ENCODE measurements at places on chromosomes 16 and 17.
A peak's percentile ranks its signal among the peaks of the same experiment; 100 is the strongest.

- DNase-seq, result no peak
These were observed 26.3 kb downstream of the CENPV start for GRCh38 chr17:16327018-16327417.

DNA sequence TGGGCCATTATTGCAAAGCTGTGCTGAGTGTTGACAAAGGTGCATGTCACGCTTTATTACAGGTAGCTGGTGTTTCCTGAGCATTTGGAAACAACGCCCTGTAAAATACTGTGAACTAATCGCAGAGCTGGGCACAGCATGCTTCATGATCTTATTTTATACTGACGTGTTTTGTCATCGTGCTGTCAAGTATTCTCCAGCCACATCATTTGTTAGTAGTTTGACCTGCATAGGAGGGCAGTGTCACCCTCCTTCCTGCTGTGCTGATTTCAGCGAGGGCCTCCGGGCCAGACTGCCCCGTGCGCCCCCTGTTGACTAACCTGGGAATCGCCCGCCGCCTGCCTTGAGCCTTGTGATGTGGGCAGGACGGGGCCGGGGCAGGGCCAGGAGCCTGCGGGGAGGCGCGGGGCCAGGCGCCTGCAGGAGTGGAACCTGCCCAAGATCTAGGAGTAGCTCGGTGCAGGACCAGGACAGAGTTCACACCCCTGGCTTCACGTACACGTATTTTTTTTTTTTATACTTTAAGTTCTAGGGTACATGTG is 820.7 kb downstream of the KCNJ18 start:
- no peak for DNase-seq

GRCh38 chr17:46823657-46824056 is 5.2 kb upstream of the WNT3 start:
- no peak for DNase-seq

DNA sequence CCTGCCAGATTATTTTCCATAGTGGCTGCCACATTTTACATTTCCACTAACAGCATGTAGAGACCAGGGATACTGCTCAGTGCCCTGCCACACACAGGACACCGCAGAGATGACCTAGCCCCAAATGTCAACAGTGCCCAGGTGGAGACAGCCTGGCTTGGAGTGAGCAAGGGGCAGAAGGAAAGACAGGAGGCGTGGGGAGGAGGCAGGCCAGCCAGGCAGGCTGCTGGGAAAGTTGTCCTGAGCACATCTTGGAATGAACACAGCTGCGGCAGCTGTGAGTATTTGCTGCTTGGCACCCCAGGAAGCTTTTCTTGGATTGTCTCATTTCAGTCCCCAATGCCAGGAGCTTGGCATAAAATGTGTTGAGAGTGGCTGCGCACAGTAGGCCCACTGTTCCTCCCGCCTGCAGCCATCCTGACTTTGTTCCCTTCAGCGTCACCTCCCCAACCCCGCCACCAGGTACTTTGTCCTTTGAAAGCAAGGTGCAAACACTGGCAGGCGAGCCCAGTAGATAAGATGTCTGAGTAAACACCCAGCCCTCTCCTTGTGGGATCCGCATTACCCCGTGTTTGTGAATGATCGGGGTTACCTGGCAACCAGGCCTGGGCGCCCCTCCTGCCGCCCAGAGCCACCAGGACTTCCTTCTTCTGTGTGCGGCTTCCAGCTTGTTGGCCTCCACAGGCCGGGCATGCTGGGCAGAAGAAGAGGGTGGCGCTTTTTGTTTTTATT is 114.0 kb downstream of the CMIP start:
- peak; percentile 16 for DNase-seq

DNA sequence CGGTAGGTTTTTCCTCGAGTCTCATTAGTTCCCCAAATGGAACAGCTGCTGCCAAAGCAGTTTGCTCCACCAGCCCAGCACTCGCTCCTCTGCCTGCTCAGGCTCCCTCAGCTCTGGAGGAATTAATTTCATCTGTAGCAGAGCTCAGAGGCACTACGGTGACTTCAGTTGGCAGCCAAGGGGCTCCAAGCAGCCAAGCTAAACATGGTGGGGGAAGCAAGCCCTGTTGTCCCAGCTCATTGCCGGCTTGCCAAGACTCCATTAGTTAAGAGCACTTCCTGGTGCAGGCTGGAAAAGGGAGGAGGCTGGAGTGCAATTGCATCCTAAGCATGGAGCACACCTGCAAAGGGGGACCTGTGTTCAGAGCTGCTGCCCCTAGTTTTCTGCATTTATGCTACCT is 78.7 kb upstream of the GPRC5B start:
- no peak for DNase-seq

- DNase-seq, result peak; percentile 23
These were observed 1.3 kb upstream of the HERPUD1 start for GRCh38 chr16:56930486-56931270.

GRCh38 chr16:660459-661183 is 7.3 kb upstream of the RHOT2 start:
- DNase-seq, result peak; percentile 81

DNA sequence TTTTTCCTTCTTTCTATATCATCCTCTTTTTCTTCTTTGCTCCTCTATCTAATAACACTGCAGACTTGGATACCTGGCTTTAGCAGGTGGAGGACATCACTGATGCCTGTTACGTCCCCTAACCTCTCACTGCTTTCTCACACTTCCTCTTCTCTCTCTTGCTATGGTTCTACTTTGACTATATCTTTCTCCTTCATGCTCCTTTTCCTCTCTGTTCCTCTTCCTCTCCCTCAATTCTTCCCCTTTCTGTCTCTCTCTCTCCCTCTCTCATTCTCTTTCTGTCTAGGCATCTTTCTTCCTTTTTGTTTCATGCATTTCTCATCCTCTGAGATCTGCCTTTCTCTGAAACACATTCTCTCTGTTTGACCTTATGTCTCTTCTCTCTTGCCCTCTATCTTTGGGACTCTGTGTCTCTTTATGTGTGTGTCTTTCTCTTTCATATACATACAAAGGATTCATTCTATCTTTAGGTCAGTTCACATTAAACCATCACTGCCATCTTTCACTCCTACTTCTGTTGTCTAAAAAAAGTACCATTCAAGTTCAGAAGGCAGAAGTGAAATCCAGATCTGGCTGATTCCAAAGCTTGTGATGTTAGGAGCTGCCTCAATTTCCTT is 353.7 kb downstream of the SHISA9 start:
- no peak for DNase-seq

DNA sequence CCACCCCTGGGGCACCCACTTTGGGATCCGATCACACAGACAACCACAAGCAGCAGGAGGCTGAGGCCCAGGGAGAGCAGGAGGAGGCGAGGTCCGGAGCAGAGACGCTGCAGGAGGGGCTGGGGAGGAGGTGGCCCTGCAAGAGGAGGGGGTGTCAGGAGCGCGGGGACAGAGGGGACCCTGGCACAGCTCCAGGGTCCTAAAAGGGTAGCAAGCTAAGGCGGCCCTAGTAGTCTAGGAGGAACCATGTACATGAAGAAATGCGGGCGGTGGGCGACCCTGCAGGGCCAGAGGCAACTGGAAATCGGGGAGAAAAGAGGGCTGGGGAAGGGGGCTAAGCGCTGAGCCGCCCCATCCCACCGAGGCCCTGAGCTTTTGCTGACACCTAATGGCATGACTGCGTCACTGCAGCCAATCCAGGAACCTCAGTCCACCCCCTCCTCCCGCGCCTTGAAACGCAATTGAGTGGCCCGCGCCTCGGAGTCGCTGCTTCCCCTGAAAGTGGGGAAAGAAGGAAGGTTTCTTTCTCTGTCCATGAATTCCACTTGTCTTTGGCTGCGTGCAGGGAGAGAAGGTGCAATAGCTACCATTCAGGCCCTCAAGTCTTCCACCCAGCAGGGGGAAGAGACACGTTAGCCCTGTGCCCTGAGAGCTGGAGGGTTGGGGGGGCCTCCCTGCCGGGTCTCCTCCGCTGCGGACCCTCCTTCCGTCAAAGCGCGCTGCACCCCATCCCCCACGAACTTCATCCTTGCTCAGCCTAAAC is 1.8 kb downstream of the ASGR1 start:
- no peak for DNase-seq

- DNase-seq, result no peak
These were observed 23.1 kb downstream of the CREBBP start for GRCh38 chr16:3857189-3858043.

DNA sequence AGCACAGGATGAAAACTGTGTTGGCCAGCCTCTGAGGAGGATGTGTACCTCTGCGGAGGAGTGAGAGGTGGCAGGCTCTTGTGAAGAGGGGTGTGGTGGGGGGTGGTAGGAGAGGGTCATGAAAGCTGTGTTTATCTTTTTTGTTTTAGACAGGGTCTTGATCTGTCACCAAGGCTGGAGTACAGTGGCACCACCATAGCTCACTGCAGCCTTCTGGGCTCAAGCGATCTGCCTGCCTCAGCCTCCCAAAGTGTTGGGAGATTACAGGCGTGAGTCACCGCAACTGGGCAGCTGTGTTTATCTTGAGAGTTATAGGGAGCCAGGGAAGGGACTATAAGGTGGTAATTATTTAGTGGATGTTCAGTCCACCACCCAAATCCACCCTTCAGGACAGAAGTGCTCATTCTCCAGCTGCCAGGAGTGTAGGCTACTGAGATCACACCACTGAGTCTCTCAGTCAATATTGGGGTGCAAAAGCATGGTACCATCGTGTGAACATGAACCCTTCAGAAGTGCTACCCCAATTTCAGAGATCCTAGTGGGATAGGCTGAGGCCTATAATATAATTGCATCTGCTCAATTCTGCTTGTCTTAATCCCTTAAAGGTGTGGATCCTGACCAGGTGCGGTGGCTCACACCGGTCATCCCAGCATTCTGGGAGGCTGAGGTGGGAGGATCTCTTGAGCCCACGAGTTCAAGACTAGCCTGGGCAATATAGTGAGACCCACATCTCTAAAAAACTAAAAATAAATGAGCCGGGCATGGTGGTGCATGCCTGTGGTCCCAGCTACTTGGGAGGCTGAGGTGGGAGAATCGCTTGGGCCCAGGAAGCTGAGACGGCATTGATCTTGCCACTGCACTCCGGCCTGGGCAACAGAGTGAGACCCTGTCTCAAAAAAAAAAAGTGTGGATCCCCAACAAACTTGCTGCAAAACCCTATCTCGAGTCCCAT is 788 bp upstream of the EXOC3L1 start:
- no peak for DNase-seq

DNA sequence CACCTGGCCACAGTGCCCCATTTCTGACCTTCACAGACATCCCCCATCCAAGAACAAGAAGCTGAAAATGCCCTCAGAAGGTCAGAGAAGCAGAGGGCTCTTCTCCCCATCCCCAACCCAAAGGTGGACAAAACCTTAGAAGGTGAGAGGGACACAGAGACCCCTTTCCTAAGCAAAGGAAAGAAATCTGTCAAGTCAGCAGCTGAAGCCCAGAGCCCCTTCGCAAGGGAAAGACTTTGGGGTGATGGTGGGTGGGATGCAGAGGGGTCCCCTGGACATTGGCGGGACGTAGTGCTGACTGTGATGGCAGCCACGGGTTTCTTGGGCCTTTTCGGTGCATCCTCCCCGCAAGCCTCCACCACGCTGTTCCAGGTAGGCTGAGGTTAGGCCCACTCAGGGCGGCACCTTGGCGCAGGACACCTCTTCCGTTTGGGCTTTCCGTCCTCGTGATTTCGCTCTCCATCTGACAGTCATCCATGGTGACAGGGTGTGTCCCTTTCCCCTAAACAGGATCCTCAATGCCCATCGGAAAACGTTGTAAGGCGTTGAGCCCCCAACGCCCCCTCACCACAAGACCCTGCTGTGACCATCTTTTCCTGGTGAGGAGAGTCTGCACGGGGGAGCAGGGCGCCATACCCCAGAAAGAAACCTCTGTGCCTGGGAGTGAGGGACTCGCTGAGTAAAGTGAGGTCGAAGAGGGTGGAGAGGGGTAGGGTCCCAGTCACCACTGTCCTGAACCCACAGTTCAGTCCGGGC is 10.7 kb upstream of the GSDMA start:
- DNase-seq, result no peak

DNA sequence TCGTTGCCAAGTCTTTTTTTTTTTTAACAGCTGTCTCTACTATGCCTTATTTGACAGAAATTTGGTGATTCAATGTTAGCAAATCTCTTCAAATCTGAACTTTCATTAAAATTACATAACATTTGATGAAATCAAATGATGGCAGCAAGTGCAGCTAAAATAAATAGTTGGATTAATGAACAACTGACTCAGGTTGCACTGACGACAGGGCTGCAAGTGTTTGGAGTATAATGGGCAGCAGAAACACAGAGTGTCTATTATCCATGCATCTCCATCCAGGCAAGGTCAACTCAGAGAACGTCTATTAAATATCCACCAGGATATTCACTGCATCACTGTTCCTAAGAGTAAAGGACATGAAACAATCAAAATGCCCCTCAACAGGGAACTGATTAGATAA is 109.8 kb downstream of the SLC39A11 start:
- no peak for DNase-seq

GRCh38 chr17:42414704-42415409 is 8.2 kb downstream of the CAVIN1 start:
- DNase-seq, result no peak

- DNase-seq, result no peak
These were observed 6.8 kb upstream of the MMP15 start for GRCh38 chr16:58018803-58019202.

All from NCI-H187 treated with DMSO at 0.1 percent for 48 hours (cell line).